Urinary bladder (tissue), 4 donors: ENCODE measurements at places on chromosomes 12 and 14. TPM values are rescaled to one million over a fixed set of nuclear protein-coding genes. Genes with fewer than 3 reads are reported as not detected.

DTD2 gene
- polyA plus RNA-seq: 13.6 TPM

TCTN2 gene
- 7.8 TPM for polyA plus RNA-seq

RAB35 gene
- 42.4 TPM for polyA plus RNA-seq

TBC1D30 gene
- 3.5 TPM for polyA plus RNA-seq

NOVA1 gene
- polyA plus RNA-seq: 6.6 TPM

GPR162 gene
- polyA plus RNA-seq: 18.4 TPM

IFNG-AS1 gene
- polyA plus RNA-seq: not detected

MGAT4C gene
- polyA plus RNA-seq: 0.28 TPM

- DNase-seq: no peak
Measured at GRCh38 chr12:19895246-19896020, 456.1 kb downstream of the AEBP2 start.

DNA sequence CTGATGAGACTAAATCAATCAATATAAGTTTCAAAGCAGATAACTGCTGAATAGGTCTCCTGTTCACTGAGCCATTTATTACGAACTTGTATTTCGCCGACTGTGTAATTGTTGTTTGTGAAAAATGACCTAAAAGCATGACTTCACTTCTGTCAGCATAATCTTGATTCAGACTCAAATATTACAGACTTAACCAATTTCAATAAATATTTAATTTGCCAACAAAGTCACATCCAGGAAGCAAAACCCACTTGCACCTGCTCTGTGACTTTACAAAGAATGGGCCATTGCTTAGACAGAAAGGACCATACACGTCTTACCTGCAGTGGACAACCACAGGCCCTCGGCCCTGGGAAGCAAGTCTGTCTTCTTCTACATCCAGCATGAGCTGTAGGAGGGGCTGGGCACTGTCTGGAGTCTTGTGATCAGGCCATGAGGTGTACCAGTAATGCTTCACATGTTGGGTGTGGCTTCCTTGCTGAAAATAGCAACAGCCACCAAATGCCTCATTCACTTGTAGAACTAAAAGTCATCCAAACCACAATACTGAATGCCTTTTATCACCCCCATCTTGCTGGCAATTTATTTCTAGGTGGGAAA lies 23.5 kb upstream of the PTPRB start:
- DNase-seq: no peak

DNA sequence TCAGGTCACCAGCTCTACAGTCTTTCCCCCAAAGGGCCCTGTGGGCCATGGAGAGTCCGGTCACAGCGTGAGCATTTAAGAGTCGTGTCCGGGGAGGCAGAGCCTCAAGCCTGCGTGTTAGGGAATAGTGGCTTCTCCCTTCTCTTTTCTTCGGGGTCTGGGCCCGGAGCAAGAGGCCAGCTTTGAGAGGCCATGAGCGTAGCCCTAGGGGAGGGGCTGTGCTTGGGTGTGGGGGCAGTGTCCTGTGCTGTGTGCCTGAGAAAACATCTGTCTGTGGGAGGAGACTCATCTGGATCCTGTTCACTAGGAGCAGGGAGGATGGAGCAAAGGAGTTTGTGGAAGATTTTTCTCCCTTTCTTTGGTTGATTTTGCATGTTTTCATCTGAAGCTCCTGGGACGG lies 5.3 kb downstream of the LRP1-AS start:
- DNase-seq: no peak

DNA sequence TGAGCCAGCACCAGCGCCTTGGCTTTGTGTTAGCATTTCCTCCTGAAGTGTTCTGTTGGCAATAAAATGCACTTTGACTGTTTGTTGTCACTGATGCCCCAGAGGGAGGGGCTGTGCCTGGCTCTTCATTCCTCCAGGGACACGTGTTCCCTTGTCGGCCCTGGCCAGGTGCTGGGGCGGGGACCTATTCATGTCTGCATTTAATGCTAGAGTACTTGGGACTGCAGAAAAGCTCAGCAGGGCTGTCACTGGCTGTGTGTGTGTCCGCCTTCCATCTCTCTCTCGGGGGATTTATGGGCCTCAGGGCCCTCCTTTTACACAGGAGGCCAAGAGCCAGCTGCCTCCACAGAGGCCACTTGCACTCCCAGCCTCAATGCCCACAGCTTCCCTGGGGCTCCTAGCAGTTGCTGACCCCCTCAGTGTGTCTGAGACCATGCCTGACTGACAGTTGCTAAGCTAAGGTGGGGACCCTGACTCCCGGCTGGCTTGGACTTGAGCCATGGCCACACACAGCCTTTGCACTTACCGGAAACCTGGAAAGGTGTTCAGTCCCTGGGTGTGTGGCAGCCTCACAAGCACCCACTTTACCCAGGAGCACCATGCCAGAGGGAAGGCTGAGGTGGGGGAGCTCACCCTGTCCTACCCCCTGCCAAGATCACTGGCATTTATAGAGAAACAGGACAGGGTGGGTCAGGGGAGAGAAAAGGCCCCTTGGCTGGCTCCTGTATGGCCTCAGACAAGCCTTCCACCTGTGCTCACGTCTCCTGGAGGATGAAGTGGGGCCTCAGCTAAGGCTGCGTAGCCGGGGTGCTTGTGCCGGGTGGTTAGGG lies 27.8 kb downstream of the HIP1R start:
- DNase-seq: peak; percentile 21

DNA sequence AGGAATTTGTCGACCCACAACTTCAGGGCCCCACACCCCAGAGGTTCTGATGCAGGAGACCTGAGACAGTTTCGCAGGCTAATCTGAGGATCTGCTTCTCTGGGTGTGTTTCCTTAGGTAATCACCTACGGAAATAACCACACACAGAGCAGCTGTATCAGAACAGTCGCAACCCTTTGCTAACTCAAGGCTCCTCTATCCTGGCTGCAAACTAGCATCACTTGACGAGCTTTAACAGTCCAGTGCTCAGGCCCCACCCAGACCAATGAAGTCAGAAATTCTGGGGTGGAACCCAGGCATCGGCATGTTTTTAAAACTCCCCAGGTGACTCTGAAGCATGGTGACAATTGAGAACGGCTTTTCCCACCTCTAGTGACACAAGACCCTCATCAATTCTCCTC lies 20.7 kb downstream of the SLC7A7 start:
- DNase-seq: no peak

- DNase-seq: no peak
Measured at GRCh38 chr14:68714991-68715924, 77.6 kb downstream of the ZFP36L1 start.

DNA sequence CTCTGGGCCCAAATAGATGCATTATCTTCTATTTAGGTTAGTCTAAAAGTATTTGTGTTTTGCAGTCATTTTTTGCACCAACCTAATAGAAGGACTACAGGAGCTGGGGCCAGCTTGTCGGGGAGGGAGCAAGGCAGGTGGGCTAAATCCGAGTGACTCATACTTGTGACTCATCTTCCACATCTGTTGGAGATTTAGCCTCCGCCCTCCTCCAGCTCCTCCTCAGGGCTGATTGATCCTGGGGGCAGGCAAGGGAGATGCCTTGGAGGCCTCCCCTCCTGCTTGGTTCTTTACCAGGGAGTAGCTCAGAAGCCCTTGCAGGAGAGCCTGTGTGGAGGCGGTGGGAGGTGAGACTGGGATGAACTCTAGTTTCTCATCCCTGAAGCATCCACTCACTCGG lies 27.9 kb downstream of the RHOF start:
- no peak for DNase-seq

DNA sequence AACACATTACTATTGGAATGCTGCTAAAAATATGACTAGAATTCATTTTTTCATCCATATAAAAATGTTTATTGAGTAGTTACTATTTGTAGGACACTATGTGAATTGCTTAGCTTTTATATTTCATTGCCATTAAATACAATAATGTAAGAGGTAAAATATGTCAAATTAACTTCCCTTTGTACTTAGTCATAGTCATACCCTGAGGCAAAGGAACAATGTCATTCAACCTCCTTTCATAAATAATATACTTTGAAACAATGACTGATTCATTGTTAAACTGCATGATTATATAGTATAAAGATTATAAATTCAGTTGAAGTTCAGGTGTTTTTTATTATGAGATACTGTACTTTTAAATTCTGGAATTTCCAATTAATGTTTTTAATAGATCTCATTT lies 105.2 kb downstream of the GARIN6 start:
- DNase-seq: no peak

GRCh38 chr14:75453817-75454434 lies 26.1 kb downstream of the JDP2 start:
- DNase-seq: no peak

- DNase-seq: no peak
Measured at GRCh38 chr14:99468836-99469592, 11.6 kb downstream of the SETD3 start.
